CD4-positive, alpha-beta T cell treated with Interleukin-21 for 1 hour (primary cell): ENCODE measurements at places on chromosomes 4 and X.

GRCh38 chrX:24259544-24260240 lies 54.2 kb downstream of the SUPT20HL2 start:
- peak; percentile 21 for DNase-seq

- DNase-seq = no peak
Observed at GRCh38 chr4:78477276-78477675, 74.3 kb upstream of the ANXA3 start.

DNA sequence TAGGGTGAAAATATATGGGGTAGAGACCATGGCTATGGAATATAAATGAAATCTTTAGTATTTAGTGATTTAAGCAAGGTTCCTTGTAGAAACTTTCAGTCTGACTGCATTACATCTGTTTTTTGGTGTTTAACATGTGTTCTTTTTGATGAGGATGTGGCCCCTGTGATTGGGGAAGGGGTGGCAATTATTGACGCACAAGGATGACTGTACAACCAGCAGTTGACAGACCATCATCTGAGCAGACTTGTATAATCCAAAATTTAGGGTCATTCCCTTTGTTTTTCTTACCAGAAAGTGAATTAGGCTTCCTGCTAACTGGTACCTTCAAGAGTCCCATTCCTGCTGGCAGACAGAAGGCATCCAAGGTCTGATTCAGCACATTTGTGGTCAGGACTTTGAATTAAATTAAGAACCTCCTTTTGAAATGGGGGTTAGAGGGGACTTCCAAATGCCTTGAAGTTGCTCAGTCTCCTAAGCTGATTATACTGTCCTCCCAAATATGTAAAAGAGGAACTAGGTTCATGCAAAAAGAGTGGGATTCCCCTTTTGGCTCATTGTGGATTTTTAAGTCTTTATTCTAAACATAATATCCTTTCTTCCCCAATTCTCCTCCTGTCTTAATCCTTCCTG lies 112.4 kb upstream of the CXCL13 start:
- DNase-seq = no peak

- DNase-seq = peak; percentile 13
Observed at GRCh38 chr4:163048447-163048846, 118.2 kb downstream of the NAF1 start.

DNA sequence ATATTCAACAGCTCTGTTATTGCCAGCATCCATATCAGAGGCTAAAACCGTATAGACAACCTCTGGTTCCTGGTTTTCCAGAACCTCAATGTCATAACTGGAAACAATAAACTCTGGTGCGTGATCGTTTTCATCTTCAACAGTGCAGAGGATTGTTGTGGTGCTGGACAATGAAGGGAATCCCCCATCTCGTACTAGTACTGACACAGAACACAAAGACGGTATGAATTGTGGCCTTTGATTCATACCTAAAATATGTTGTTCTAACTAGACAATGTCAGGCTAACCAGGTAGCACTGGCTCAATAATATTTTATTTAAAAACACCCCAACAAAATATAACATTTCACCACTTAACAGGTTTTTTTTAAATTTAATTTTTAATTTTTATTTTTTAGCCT lies 186.9 kb downstream of the DCHS2 start:
- DNase-seq = no peak
